Left lung (tissue), 14 donors: ENCODE measurements at places on chromosomes 5 and 9. TPM values are rescaled to one million over a fixed set of nuclear protein-coding genes. Genes with fewer than 3 reads are reported as not detected.
A peak's percentile ranks its signal among the peaks of the same experiment; 100 is the strongest.

DNA sequence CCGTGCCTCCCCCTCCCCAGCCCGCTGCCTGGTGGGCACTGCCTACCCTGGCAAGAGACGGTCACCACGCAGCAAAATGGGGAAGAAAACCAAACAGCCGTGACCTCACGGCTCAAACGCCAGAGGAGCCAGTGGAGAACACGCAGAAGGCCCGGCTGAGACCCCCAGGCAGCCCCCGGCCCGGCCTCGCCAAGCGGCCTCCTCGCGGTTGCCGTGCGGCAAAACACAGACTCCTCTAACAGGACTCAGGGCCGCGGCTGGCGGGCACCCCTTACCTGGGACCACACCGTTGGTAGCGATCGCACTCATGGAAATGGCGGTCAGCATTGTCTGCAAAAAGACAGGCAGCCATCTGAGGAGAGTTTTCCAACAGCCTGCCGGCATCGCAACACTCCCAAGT is 23.8 kb downstream of the SLC12A7 start:
- H3K27ac ChIP-seq, result no peak overlapping the region
- no peaks in the 10 kb centered on the region for H3K36me3 ChIP-seq
- H3K4me1 ChIP-seq, result peaks cover 7% of the 10 kb centered on the region

DNA sequence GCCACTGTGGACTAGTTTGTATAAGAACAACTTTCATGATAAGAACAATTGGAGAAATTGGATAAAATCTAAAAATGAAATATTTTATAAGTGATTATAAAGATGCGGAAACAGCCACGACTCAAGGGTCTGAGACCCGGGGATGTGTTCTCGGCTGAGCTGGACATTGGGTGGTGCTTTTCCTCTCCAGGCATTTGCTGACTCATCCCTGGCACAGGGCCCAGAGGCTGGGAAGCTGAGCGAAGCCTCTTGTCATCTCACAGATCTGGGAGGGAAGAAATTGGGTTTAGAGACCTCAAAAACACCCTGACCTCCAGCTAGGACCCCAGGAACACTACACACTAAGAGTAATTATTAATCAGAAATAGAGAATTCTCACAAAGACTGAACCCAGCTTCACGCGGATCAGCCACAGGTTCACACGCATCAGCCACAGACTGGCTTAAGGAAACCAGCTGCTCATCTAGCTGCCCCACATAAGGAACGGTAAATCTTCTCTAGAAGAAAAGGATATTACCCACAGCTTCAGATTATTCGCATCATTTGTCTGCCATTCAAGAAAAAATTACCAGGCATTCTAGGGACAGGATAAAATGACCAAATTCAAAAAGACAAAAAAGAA is 2.8 kb upstream of the OR2V1 start:
- H3K36me3 ChIP-seq, result no peaks in the 10 kb centered on the region
- H3K4me3 ChIP-seq, result no peak overlapping the region
- peak; percentile 62 for DNase-seq
- H3K27ac ChIP-seq, result no peak overlapping the region

DNA sequence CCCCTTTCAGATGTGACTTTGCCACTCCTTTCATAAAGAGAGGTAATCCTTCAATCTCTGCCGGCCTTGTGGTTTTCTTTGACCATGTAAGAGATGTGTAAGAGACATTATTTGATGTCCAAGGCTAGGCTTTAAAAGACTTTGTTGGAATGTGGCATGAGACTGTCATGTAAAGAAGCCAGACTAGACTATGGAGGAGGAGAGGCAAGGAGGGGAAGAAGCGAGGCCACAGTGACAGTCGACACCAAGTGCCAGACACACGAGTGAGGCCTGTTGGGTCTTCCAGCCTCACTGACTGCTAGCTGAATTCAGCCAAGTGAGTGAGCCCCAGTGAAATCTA is 1013.3 kb downstream of the MAT2B start:
- DNase-seq, result no peak
- no peaks in the 10 kb centered on the region for H3K36me3 ChIP-seq
- H3K27me3 ChIP-seq, result no peaks in the 10 kb centered on the region
- no peak overlapping the region for H3K4me3 ChIP-seq

GRCh38 chr5:73327908-73328455 is 120.6 kb downstream of the FOXD1 start:
- no peaks in the 10 kb centered on the region for H3K36me3 ChIP-seq
- no peak for DNase-seq
- H3K27ac ChIP-seq, result no peak overlapping the region

DNA sequence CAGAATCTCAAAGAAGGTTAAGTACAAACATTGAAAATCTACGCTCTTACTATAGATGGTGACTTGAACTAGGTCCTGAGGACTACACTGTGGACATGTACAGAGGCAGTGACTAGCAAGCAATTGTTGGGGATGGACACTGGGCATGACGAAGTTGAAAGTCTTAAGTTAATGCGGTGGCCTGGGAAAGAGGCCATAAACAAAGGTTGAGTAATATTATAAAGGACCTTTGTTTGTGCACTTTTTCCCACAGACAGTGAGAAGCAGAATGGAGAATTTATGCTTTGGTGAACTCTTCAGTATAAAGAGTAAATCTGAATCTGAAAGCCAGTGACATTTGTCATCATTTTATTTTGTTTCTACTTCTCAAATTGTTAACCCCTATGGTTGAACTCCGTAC is 15.3 kb downstream of the ALDH1A1 start:
- no peak overlapping the region for H3K27ac ChIP-seq
- no peak overlapping the region for H3K4me3 ChIP-seq
- H3K4me1 ChIP-seq, result no peaks in the 10 kb centered on the region
- peaks cover 5% of the 10 kb centered on the region for H3K36me3 ChIP-seq
- DNase-seq, result no peak

DNA sequence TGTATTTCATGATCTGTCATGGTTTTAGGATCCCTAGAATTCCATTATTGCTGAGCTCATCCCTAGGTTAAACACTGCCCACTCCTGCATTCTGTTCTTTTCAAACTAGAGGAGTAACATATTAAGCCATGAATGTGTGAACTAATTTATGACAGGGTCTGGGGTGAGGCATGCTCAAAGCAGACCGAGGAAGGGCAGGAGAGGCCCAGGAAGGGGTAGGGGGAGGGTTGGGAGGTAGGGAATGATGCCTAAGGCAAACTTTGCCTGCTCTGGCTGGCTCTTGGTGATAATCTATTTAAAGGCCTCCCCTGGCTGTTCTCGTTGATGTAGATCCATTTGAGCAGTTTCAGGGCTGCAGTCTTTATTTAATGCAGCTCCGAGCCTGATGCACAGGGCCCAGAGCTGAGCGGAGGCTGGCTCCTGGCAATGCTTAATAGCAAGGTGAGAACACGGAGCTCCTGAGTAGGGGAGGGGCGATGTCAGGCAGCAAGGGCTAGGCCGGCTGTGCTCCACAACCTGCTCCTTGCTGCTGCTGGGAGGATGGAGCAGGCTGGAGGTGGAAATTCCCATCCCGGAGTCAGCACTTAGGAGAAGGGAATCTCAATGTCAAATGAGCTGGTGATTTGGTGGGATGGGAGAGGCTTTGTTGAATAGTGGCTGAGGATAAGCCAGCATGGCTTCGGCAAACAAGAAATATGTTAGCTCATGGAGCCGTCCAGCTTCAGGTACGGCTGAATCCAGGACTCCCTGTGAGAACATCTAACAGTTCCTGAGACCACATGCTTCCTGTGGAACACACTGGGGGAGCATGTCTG is 73.2 kb upstream of the UNC5A start:
- DNase-seq, result no peak
- no peaks in the 10 kb centered on the region for H3K4me1 ChIP-seq
- peaks cover 100% of the 10 kb centered on the region for H3K27me3 ChIP-seq
- H3K27ac ChIP-seq, result no peak overlapping the region
- H3K4me3 ChIP-seq, result no peak overlapping the region

DNA sequence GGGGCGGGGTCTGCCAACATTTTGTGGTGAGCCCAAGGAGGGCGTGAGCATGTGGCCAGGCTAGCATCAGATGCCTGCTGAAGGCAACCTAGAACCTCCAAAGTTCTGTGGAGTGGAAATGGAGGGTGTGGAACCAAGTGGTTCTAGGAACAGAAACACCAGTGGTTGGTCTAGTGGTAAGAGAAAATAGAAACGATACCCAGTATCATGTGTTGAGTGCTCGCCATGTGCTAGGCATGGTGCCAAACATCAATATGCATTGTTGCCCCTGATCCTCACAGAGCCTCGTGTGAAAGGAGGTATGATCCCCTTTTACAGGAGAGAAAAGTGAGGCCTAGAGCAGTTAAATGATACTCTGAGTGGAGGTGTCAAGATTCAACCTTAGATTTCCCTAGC is 31.5 kb upstream of the MVB12B start:
- H3K4me1 ChIP-seq, result no peaks in the 10 kb centered on the region
- peaks cover 6% of the 10 kb centered on the region for H3K27me3 ChIP-seq
- DNase-seq, result no peak
- no peak overlapping the region for H3K27ac ChIP-seq

DNA sequence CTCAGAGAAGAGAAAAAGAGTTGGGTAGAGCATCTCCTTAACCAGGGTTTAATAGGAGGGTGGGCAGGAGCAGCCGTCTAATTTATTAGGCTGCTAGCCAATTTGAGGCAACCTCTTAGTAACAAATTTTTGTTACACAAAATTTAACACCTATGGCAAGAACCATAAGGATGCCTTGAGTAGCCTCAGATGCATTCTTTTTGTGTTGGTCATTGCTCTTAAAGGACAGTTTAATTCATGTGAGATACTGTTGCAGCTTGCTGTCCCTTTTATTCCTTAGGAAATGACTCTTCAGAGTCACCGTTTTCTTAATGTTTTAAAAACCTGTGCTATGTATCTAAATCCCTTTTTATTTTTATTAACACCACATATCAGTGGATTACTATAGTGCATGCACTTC is 255.1 kb downstream of the MAST4 start:
- peaks cover 56% of the 10 kb centered on the region for H3K4me1 ChIP-seq
- H3K36me3 ChIP-seq, result no peaks in the 10 kb centered on the region
- H3K27ac ChIP-seq, result no peak overlapping the region
- no peaks in the 10 kb centered on the region for H3K27me3 ChIP-seq

GRCh38 chr9:93300175-93300572 is 116.2 kb downstream of the WNK2 start:
- no peak for DNase-seq
- no peaks in the 10 kb centered on the region for H3K27me3 ChIP-seq
- H3K4me3 ChIP-seq, result no peak overlapping the region
- H3K36me3 ChIP-seq, result no peaks in the 10 kb centered on the region
- H3K27ac ChIP-seq, result no peak overlapping the region

- peaks cover 16% of the 10 kb centered on the region for H3K4me1 ChIP-seq
- no peaks in the 10 kb centered on the region for H3K27me3 ChIP-seq
- DNase-seq, result no peak
- H3K27ac ChIP-seq, result peak overlapping the region; percentile 51
- no peaks in the 10 kb centered on the region for H3K36me3 ChIP-seq
These were observed 48.0 kb upstream of the CEP78 start for GRCh38 chr9:78187763-78188484.

GRCh38 chr9:132163876-132164603 is 2.2 kb downstream of the NTNG2 start:
- peaks cover 98% of the 10 kb centered on the region for H3K27me3 ChIP-seq
- DNase-seq, result no peak
- H3K27ac ChIP-seq, result no peak overlapping the region
- H3K36me3 ChIP-seq, result no peaks in the 10 kb centered on the region

TNC gene
- 166 TPM for total RNA-seq

SOX30 gene
- 0.15 TPM for total RNA-seq

CPLANE1 gene
- total RNA-seq, result 20.1 TPM
